BE2C (cell line): ENCODE measurements at places on chromosomes 7 and 10.

- no peak for DNase-seq
These were observed 5.4 kb downstream of the IDI1 start for GRCh38 chr10:1043532-1043995.

- no peak for DNase-seq
These were observed 71.5 kb downstream of the AGMO start for GRCh38 chr7:15490291-15490690.

- DNase-seq, result no peak
These were observed 91.3 kb downstream of the CPXM2 start for GRCh38 chr10:123800289-123800688.

- DNase-seq, result no peak
These were observed 124.0 kb upstream of the SAMD8 start for GRCh38 chr10:74987339-74988053.

- DNase-seq, result no peak
These were observed 18.3 kb upstream of the ELN start for GRCh38 chr7:74009719-74010118.

- no peak for DNase-seq
These were observed 7.4 kb upstream of the LFNG start for GRCh38 chr7:2512179-2512661.

- DNase-seq, result no peak
These were observed 36.2 kb downstream of the SEMA3D start for GRCh38 chr7:85150624-85151023.

DNA sequence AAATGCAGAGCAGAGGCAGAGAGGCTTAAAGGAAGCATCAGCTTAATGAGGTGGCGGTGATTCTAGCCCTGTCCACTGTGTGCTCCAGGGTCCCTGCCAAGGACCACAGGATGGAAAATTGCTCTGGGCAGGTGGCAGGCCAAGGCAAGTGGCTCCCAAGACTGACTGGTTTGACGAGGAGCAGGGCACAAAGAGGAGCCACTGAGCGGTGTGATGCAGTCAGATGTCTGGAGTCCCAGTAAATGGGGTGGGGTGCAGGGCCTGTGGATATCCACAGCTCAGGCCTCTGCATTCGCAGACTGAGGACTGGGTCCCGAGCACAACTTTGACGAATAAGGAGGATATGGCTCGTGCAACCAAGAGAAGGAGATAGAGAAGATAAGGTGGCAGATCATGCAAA lies 385.6 kb downstream of the PLXNA4 start:
- no peak for DNase-seq

DNA sequence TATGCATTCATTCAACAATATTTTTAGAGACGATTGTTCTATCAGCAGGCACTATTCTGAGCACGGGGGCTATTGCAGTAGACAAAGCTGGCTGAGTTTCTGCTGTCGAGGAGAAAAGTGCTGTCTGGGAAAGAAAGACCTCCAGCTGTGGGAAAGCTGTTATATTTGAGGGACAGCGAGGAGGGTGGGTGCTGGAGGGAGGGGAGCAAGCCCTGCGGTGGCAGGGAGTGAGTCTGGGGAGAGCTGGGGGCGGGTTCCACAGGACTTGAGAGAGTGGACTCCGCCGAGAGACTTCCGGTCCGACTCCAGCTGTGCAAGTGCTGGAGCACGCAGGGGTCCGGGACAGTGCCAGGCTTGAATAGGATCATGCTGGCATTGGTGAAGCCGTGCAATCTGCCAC lies 602.1 kb upstream of the FOXK1 start:
- DNase-seq, result no peak

DNA sequence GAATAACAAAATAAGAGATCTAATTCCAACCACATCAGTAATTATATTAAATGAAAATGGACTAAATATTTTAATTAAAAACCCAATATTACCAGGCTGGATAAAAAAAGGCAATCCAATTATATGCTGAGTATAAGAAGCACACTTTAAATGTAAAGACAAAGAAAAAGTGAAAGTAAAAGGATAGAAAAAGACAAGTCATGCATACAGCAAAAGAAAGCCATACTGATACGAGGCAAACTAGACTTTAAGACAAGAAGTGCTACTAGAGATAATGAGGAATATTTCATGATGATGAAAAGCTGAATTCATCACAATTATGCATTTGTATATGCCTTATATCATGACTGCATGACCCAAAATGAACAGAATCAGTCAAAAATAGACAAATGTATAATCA lies 628.6 kb downstream of the PHTF2 start:
- no peak for DNase-seq

DNA sequence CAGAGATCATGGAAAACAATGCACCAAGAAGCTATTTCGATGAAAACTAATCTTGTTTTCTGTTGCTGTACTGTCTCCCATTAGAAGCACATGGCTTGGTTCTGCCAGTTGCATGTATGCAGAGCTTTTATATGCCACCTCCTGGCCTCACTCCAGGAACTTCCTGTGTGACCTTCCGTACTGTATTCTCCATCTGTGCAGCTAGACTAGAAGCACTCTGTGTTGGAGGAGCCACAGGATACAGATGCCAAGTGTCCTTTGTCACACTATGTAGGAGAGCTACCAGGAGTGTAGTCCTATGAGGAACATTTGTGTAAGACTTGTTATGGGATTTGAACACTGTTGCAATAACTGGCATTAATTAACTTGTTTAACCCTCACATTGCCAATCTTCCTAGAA lies 503.5 kb upstream of the TPK1 start:
- DNase-seq, result no peak

DNA sequence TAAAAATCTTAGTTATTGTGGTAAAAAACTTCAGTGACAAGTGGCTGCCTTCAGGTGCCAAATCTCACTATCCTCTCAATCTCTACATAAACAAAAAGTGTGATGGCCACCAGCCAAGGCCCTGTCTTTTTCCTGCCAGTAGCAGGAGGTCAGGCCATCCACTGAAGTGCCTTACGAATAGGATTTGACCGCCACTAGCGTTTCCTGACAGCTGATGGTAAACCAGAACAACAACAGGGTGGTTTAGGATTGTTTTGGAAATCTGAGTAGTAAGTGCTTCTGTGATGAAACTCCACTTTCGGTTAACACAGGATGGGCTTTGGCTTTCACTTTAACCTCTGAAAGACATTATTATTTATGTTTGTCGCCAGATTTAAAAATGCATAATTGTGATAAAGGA lies 55.7 kb upstream of the OGDHL start:
- no peak for DNase-seq

- DNase-seq, result no peak
These were observed 51.8 kb upstream of the BMPER start for GRCh38 chr7:33853361-33854062.

- no peak for DNase-seq
These were observed 244.2 kb downstream of the CELF2 start for GRCh38 chr10:11261687-11262493.

- no peak for DNase-seq
These were observed 420.9 kb downstream of the PLXDC2 start for GRCh38 chr10:20237091-20237570.

DNA sequence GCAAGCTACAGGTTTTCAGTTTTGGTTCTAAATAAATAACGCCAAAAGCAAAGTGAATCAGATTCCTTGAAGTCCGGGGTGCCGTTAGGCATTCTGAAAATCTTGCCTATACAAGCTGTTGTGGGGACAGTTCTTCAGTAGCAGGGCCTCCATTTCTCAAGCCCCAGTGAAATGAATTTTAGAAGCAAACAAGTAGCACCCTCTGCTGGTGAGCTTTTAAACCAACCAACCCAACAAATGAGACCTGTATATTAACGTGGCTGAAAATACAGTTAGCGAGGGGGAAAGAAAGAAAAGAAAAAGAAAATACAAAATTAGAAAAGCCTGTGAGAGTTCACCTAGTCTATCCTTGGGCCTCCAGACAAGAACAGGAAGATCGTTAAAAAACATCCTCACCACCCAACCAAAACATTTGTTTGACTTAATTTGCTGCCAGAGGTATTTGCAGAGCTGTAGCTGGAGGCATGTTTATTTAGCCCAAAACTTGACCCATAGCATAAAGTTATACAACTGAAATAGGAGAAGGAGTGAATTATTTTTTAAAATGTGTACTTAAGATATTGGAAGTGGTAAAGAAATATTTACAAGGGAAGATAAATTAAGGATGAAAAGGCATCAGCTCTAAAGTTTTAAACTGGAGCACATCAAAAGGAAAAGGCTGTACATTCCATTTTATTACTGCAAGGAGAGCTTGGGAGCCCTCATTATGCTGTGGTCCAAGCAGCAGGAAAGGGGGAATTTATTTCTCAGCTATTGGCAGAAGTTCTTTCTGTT lies 98.9 kb downstream of the DYNC1I1 start:
- DNase-seq, result peak; percentile 53

- peak; percentile 11 for DNase-seq
These were observed 26.0 kb upstream of the ZNF735 start for GRCh38 chr7:64180989-64181388.

DNA sequence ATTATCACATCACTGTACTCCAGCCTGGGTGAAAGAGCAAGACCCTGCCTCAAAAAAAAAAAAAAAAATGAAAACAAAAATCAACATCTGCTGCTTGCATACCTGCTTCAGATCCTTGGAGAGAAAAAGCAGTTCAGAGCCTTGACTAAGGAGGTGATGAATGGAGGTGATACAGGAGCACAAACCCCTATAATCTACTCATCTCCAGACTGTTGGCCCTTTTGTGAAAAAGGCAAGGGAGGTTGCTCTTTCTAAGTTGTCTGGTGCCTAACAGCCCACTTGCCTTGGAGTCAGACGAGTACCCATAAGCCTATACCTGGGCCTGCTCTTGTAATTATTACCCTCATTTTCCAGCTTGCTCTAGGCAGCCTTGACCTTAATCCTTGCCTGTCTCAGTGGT lies 1.4 kb downstream of the SFXN2 start:
- DNase-seq, result no peak

DNA sequence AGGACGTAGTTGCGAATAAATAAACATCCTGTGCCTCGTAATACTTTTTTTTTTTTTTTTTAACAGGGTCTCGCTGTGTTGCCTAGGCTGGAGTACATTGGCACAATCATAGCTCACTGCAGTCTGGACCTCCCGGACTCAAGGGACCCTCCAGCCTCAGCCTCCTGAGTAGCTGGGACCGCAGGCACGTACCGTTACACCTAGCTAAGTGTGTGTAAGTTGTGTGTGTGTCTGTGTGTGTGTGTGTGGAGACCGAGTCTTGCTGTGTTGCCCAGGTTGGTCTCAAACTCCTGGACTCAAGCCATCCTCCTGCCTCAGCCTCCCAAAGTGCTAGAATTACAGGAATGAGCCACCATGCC lies 573 bp upstream of the PON2 start:
- no peak for DNase-seq

- no peak for DNase-seq
These were observed 611.8 kb downstream of the SORCS3 start for GRCh38 chr10:105252911-105253310.

- DNase-seq, result no peak
These were observed 29.4 kb downstream of the CTBP2 start for GRCh38 chr10:125130916-125131315.

GRCh38 chr7:148058753-148059152 lies 531.8 kb upstream of the C7orf33 start:
- no peak for DNase-seq

DNA sequence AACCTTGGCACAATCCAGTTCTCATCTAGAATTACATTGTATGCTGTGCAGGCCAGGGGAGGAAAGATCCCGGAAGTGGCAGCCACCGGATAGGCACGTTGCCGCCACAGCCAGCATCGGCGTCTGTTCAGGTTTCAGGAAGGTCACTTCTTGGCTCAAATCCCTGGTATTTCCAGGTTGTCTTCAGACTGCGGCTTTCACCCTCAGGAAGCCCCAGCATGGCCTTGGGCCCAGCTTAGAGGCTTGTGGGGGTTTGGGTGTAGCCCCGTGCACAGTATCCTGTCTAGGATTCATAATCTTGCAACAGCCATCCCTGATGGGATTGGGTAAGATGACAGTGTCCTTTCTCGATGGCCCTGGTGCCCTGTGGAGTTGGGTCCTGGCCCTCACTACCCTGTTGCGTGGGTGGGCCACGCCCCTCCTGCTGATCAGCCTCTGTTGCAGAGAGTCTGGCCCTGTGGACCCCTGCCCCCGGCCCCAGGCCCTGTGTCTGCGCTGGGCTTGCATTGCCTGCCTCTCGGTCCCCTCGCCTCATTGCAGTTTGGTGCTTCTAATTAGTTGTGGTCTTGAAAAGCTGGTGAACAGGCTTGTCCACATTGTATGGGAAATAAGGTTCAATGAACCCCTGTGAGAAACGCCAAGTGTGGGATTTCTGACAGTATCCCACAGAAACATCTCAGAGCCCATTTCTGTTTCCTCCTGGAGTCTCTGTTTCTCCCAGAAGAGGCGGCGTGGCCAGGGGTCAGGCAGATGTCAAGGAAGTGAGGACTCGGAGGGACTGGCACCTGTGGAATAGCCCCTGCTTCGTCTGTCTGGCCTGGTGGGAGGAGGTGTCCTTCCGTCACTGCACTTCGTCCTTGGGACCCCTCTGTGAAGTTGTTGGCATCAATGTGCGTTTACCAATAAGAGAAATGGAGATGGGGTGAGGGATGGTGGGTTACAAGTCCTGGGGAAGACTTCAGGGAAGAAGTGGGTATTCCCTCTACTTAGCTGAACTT lies 77.5 kb downstream of the MGMT start:
- no peak for DNase-seq

GRCh38 chr7:17523813-17524739 lies 225.6 kb downstream of the AHR start:
- no peak for DNase-seq
